ENCODE measurements at places on chromosomes 7 and 10.

GRCh38 chr7:149027055-149027454 is 1.2 kb downstream of the PDIA4 start:
- no peak for DNase-seq

DNA sequence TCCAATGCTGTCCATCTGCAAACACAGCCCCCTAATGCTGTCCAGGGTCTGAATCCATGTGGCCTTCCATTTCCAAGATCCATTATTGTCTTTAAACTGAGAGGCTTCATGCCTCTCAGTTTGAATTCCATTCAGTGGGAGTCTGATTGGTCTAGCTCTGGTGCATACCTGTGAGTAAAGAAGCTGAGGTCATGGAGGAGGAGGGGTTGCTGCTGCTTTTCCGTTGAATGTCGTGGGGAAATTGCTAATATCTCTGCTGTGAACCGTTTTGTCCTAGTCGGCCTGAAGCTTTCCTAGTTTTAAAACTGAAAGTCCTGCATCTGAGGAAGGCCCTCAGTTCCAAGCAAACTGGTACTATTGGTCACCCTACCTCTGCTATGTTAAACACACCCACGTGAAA is 17.7 kb downstream of the SH2D4B start:
- DNase-seq: no peak

GRCh38 chr7:139104091-139104450 is 5.4 kb downstream of the ZC3HAV1 start:
- DNase-seq: no peak

- DNase-seq: no peak
Observed at GRCh38 chr10:22598478-22598877, 115.9 kb downstream of the PIP4K2A start.

DNA sequence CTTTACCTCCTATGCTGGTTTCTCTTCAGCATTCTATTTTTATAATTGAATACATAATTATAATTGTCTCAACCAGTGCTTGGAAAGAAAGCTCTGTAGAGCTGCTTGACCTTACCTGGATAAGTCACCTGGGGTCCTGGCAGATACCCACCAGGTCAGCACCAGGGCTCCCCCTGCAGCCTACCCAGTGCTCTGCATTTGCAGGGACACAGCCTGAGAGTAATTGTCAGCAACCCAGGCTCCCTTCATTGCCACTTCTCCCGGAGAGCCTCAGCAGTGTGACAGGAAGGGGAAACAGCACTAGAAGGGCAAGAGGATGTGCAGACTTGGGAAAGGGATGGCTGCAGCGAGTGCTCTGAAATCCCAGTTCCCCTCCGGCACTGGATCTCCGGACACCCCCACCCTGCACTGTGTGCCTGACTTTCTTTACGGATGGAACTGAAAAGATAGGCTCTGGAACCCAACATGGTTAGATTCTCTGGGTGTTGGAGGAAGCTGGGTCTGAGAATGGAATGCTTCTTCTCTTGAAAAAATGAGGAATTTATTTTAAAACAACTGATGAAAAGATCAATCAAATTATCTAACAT is 11.4 kb upstream of the PAX4 start:
- DNase-seq: no peak

GRCh38 chr7:75737856-75738603 is 711 bp downstream of the HIP1 start:
- no peak for DNase-seq

GRCh38 chr10:24866604-24867583 is 85.5 kb downstream of the PRTFDC1 start:
- DNase-seq: peak; percentile 62

- no peak for DNase-seq
Observed at GRCh38 chr10:74052994-74053393, 55.1 kb downstream of the VCL start.

GRCh38 chr7:27922907-27923641 is 183.1 kb downstream of the TAX1BP1 start:
- no peak for DNase-seq

GRCh38 chr7:123039269-123039668 is 43.8 kb upstream of the TAS2R16 start:
- no peak for DNase-seq

DNA sequence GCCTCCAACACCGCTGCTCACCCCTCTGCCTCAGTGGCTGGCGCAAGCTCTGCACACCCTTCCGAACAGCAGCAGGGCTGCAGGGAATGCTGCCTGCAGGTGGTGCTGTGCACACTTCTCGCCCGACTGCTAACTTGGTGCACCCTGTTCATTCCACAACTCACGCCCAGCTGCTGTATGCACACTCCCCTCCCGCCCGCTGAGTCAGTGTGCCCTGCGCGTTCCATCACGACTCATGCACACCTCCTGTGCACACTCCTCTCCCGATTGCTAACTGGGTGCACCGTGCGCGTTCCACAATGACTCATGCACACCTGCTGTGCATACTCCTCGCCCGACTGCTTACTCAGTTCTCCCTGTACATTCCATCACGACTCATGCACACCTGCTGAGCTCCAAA is 21.5 kb downstream of the ADARB2 start:
- DNase-seq: no peak

- no peak for DNase-seq
Observed at GRCh38 chr7:138900035-138900828, 81.0 kb downstream of the KIAA1549 start.

- no peak for DNase-seq
Observed at GRCh38 chr10:119391440-119392251, 150.9 kb downstream of the RGS10 start.

DNA sequence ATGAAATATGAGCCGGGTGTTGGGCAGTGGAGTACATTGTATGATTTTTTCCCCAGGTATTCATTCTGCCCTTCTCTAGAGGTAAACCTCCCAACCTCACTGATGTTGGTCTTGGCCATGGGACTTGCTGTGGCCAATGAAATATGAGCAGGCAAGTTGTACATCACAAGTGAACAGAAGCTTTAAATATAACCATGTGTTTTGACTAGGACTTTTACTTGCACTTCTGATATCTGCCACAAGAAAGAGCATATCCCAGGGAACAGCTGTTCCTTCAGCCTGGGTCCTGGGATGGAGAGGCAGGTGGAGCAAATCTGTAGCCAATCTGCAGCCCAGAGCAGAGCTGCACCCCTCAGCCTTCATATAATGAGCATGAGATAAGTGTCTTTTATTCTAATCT is 109.8 kb upstream of the PALS2 start:
- DNase-seq: no peak

- DNase-seq: no peak
Observed at GRCh38 chr7:23075571-23075970, 30.0 kb upstream of the KLHL7 start.

GRCh38 chr10:49441488-49442476 is 45.9 kb upstream of the DRGX start:
- DNase-seq: no peak

- DNase-seq: no peak
Observed at GRCh38 chr7:1368682-1369571, 90.3 kb downstream of the MICALL2 start.

- no peak for DNase-seq
Observed at GRCh38 chr7:129872054-129872453, 80.7 kb downstream of the UBE2H start.

DNA sequence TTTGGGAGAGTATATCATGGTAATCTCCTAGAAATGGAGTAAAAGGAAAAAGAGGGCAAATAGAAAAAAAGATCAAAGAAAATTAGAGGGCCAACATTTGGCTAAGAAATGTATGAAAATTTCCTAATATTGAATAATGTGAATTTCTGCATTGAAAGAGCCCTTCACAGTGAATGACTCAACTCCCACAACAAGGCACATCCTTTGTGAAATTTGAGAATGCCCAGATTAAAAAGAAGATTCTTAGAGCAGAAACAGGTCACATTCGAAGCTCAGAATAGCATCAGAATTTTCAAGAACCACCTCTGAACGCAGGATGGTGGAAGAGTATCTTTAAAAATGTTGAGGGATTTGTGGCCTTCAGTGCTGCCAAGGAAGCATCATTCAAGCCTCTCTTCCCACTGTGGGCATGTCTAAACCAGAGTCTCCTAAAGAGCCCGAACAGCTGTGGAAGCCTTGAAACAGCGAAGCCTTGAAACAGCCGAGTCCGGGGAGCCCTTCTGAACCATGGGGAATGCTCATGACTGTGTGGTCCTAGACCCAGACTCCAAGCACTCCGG is 43.6 kb downstream of the GUSB start:
- DNase-seq: no peak

- DNase-seq: no peak
Observed at GRCh38 chr7:31019509-31019908, 32.6 kb upstream of the ADCYAP1R1 start.

GRCh38 chr10:115945701-115946445 is 327.1 kb downstream of the GFRA1 start:
- no peak for DNase-seq

DNA sequence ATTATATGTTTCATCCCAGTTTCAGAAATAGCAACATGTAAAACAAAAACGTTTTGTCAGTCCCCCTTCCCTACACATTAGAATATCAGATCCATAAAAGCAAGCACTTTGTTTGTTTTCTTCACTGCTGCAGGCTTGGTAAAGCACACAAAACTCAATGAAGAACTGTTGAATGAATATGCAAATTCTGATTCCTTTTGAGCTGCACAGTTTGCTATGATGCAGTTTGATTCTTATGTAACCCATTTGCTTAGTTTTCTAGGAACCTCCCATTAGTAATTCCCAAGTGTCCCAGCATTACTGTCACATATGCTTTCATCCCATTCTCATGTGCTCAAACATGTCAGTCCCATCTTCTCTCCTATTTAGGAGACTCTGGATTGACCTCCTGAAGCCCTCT is 26.1 kb upstream of the CHCHD3 start:
- DNase-seq: no peak

DNA sequence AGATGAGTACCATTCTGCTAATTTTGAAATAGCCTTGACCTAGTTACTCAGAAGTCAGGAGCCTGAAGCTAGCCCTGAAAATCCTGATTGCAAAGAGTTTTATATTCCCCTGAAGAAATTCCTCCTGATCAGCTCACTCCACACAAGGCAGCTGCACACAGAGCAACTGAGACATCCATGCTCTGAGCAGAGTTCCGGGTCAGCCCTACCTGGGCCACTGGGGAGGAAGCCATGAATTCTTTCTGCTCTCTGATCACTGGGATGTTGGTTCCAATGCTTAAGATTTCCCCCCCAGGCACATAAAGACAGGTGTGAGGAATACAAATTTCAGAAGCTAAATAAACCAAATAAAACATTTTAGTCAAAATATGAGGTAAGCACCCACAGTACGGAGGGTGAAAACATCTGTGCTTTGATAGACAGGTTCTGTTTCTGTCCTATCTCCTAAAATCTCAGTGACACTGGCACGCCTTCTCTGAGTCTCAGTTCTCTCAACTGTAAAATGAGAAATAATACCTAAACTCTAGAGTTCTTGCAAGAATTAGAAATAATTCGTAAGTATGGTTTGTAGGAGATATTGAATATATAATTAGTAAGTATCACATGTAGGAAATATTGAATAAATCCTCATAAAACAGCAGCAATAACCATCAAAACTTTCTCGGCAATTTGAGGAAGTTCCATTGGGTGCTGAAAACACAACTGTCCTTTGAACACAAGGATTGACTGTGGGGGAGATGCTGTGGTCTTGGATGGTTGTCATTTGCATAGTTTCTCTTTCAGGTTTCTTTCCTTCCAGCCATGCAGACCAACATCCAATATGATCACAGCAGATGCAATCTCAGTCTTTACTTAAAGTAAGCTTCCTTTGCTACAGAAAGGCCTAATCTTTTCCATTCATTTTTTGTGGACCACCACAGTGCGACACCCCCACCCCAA is 133.0 kb upstream of the TNS3 start:
- DNase-seq: no peak

GRCh38 chr7:51154201-51154600 is 162.4 kb downstream of the COBL start:
- no peak for DNase-seq

DNA sequence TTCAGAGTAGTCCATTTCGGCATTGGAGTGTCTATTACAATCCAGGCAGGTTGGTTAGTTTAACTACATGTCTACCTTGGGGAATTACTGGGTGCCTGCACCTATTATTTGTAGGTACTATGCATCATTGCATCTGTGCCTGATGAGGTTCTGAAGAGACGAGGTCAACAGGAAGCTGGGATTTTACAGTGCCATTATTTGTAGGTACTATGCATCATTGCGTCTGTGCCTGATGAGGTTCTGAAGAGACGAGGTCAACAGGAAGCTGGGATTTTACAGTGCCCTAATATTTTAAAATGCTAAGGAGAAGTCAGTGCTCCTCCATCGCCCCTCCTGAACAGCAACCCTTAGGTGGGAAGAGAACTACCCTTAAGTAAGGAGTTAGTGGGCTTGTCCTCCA is 41.7 kb downstream of the NPY start:
- DNase-seq: no peak

DNA sequence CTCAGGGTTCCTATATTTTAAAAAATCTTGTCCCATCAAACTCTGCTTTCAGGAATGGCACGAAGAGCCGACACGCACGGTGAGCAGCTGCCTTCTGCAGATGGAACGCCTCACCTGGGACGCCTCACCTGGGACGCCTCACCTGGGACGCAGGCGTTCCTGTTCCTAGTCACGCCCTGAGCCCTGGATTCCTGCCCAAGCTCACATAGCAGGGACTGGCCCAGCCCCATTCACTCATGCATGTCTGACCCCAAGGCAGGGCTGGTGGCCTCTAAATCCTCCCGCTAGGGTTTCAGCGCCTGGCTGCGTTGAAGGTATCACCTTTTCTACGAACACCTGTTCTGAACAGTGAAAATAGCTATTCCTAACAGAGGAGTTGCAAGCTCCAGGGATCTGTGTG is 49.8 kb downstream of the CARD11 start:
- DNase-seq: no peak

DNA sequence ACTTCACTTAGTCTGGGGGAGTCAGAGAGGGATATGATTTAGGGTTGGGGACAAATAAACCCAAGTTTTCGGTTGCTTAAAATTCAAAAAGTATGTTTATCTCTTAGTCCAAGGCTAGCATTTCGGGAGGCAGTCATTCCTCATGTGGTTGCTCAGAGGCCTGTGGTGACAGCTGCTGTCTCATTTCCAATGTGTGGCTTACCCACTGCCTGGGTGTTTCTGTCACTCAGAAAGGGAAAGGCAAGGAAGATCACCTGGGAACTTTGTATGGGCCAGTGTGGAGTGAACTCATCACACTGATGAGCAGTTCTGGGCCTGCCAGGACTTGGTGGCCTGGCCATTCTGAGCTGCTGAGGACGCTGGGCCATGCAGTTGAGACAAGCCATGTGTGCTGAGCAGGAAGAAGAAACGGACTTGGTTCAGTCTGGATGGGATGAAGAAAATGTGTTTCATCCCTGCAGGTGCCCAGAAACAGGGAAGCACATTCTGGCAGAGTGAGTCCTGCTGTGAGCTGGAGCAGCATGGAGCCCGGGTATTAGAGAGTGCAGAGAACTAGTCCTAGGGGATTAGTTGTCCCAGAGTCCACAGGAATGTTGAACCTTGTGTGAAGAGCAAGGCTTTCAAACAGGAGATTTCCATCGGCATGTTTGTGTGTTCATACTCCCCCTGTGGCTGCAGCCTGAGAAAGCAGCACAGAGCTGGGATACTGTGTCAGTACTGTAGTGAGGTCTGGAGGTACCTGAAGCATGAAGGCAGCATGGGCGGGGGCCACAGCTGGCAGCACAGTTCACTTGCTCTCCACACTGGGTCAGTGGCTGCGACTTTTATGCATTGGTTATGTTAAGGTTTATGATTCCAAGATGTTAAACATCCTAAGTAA is 211.1 kb upstream of the IGFBP3 start:
- no peak for DNase-seq

GRCh38 chr7:16484453-16485158 is 19.1 kb upstream of the SOSTDC1 start:
- no peak for DNase-seq

- DNase-seq: no peak
Observed at GRCh38 chr10:15293862-15294842, 76.9 kb downstream of the FAM171A1 start.
